ENCODE measurements at places on chromosomes 6 and 20.

GRCh38 chr6:38571721-38572120 is 68.0 kb downstream of the BTBD9 start:
- no peak for DNase-seq

GRCh38 chr6:41780551-41781365 is at the start of gene PRICKLE4:
Gene PRICKLE4, plus strand, starts transcription at chr6:41780782. Its CDS starts 2,692 bp downstream, at chr6:41783474.
- no peak for DNase-seq

DNA sequence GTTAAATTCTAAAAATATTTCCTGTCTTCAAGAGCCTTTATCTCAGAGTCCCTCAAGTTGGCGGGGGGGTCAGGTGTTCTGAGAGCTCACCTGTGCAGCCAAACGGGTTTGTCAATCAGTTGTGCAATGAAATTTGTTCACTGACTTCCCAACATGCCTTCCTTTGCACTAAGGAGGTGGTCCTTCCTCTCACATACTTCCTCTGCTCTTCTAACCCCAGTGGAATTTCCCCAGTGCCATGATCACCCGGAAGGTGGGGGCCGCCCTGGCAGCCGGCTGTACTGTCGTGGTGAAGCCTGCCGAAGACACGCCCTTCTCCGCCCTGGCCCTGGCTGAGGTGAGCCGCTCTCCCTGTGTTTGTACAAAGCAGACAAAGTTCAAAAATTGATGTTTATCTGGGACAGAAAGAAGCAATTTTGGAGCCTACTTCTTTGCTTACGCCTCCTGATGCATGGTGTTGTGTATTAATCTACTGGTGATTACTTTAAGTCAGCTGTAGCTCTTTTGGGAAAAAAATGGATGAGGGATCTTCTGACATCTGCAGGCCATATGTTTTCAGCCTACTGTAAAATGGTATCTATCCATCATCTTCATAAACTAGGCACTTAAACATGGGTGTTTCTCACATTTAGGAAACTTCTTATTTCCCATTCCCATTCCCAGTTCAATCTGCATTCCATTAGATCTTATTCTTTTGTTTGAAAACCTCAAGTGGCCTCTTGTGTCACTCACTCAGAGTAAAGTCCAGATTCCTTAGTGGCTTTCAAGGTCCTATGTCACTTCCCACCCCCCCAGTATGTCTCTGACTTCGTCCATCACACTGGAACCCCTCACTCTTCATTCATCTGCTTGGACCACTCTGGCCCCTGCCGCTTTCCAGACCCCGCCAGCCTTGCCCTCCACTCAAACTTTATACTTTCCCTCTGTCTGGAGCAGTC is 10.1 kb downstream of the ALDH5A1 start:
- no peak for DNase-seq

- no peak for DNase-seq
Measured at GRCh38 chr6:149080511-149080910, 237.0 kb upstream of the TAB2 start.

DNA sequence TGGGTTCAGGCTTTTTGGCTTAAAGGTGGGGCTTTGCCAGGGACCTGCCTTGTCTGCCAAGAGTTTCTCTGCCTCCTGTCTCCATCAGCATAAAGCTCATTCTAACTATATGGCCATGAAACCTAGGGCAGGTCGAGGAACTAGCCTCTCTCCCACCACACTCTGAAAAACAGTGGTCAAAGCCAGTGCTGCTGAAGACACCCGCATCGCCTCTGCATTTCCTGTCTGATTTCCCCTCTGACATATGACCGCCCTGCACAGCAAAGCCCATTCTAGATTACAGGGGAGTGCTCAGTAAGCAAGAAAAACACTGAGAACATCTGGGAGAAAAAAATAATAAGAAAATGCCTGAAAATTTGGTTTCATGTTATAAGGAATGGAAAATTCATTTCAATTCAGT is 573.6 kb downstream of the PRKN start:
- no peak for DNase-seq

GRCh38 chr6:149851461-149852110 is 12.6 kb downstream of the LRP11 start:
- DNase-seq = no peak

DNA sequence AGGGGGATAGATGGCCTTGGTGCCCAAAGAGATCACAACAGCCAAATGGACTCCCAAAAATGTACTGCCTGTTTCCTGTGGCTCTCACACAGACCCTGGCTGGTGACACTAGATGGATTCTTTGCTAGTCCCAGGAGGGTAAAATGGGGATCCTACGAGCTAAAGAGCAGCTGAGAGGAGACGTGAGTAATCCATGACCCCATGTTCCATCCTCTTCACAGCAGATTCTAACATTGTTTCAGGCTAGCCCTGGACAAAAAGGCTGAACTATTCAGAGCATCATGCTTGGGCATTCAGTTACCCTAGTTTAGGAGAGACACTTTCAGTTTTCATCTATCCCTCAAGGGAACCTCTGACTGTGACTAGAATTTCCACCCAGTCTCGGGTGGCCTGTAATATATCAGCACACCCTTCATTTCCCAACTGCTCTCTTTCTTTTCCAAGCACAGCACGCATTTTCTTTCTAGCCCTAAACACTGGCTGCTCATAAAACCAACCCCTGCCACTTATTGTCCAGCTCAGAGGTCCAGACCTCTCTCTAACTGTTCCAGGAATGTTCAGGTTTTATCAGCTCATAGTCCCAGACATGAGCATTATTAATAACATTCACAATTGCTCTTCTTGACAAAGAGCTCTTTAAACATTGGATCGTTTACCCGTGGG is 48.5 kb downstream of the SLC22A1 start:
- DNase-seq = no peak

DNA sequence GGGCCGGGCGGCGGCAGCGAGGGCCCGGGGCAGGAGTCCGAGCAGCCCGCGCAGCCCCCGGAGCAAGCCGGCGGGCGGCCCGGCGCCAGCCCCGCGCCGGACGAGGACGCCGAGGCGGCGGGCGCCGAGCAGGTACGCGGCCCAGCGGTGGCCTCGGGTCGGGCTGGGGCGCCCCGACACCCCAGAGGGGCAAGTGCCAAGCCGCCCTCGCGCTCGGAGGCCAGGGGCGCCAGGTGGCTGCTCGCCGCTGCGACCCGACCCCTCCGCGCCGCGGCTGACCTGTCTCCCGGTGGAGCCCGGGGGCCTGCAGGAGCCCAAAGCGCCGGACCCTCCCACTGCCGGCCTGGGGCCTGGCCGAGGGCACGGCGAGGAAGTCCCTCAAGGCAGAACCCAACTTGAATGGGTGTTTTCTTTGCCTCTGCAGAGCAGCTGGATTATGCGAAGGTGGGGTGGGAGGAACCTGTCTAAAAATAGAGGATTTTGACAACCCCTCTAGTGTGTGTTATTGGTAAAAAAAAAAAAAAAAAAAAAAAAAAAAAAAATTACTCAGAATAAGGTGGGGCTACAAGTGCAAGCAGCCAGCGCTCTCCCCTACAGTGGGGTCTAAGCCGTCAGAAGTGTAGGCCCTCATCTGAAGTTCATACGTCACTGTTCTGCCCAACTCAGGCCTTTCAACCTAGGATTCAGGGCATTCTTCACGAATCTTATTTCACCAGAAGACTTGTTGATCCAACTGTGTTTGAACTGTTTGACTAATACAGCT is 609 bp downstream of the OGFRL1 start:
- DNase-seq = no peak

GRCh38 chr20:19996917-19997316 is 20.2 kb upstream of the NAA20 start:
- no peak for DNase-seq

- DNase-seq = no peak
Measured at GRCh38 chr6:121691126-121691551, 255.7 kb downstream of the GJA1 start.

GRCh38 chr6:105838171-105838570 is 248.0 kb upstream of the PRDM1 start:
- DNase-seq = no peak

GRCh38 chr6:139904158-139904533 is 529.7 kb upstream of the CITED2 start:
- DNase-seq = no peak

- peak; percentile 30 for DNase-seq
Measured at GRCh38 chr6:158047127-158047518, 65.5 kb downstream of the SYNJ2 start.
